T-cell (primary cell): ENCODE measurements at places on chromosomes 1 and 21.

GRCh38 chr1:28506907-28507246 lies 1.0 kb downstream of the RCC1 start:
- DNase-seq = no peak

DNA sequence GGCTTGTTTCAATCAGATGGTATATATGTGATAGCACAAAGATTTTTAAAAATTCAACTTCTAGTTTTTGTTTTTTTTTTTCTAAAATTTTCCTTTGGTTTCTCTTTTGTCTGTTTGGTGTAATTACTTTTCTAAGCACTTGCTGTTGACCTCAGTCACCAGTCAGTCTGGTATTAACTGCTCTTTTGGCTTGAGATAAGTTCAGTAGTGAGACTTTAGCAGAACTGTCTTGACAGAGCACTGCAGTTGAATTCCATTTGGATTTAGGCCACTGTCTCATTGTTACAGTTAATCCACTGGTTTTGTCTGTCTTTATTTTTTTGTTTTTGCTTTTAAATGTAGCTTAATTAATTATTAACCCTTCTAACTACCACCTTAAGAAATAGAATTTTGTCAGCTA lies 36.2 kb downstream of the OSBPL9 start:
- DNase-seq = no peak

DNA sequence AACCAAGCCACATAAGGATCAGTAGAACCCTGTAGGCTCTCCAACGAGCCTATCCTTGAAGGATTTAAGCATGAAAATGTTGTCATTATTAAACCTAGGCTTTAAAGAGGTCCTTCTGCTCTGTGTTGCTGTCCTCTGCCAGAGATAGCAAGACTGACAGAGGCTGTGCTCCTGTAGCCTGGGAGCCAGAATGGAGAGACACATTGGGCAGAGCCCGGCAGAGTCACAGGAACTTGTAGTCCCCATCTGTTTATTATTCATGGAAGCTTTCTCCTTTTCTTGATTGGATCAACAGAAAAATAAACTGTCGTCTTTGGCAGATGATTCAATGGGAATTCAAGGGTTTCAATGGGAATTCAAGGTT lies 19.2 kb upstream of the SLAMF1 start:
- no peak for DNase-seq

GRCh38 chr1:157249739-157250138 lies 111.5 kb upstream of the ETV3 start:
- DNase-seq = no peak
